Activated T-helper 1 cell treated with anti-CD3 and anti-CD28 coated beads, Interleukin-2, amount 50 U/mL, for 16 hours (primary cell): ENCODE measurements at places on chromosomes 1 and 21.

DNA sequence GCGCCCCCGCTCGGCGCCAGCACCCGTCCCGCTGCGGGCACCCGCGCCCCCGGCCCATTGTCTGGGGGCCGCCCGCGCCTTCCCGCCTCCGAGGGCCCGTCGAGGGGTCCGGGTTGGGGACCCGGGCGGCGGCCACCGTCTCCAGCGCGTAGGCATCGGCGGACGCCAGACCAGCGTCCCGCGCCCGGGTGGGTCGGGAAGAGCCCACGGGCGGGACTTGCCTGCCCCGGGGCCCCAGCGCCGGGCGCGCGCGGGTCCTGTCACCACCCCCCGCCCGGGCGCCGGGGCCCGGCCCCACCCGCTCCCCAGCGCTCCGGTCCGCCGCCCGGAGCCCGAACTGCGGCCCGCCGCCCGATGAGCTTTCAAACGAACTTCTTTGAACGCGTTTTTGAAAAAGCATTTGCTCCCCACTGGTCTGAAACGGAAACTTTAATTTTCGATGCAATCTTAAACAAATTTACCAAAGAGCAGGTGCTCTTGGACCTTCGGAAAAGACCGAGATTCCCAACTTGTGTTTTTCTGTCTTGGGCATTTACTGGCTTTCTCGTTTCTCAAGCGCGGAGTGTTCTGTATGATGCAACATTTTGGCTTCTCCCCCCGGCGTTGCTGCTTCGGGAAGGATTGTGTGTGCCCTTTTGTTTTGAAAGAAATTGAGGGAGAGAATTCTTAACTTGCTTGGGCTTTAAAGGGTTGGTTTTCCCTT is 615 bp downstream of the CLIC4 start:
- DNase-seq = no peak

GRCh38 chr1:29541631-29542030 is 305.3 kb downstream of the PTPRU start:
- DNase-seq = no peak

DNA sequence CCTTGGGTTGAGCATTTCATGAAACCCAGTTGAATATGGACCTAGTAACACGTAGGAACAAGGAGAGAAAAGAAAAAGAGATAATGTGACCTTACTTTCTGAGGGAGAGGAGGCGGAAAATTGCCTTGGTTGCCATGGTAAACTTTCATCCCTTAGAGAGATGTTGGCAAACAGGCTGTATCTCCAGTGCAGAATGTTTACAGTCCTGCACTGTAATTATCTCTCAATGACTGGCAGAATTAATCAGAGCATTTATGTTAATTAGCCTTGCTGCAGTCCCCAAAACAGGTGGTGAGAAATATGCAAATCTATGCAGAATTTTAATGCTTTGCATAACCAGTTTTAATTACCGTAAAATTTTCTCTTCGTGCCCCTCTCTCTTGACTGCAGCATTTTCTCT is 147.3 kb downstream of the CD247 start:
- DNase-seq = no peak

DNA sequence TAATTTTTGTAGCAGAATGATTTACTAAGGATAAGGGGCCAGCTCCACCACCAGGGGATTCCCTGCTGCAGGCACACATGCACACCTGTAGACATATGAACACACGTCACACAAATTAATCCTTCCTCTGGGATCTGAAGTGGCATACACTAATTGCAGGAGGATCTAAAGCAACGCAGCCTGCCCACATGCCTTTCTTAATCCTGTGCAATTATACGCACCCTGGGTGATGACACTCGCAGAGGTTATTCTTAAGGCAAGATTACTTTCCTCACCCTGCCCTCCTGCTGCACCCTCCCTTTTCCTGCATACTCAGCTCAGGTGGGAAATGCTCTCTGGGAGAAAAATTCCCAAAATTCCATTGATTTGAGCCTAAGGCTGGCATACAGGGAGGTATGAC is 7.5 kb upstream of the LORICRIN start:
- DNase-seq = no peak

- DNase-seq = no peak
Observed at GRCh38 chr1:20141466-20141865, 2.3 kb downstream of the PLA2G2F start.

DNA sequence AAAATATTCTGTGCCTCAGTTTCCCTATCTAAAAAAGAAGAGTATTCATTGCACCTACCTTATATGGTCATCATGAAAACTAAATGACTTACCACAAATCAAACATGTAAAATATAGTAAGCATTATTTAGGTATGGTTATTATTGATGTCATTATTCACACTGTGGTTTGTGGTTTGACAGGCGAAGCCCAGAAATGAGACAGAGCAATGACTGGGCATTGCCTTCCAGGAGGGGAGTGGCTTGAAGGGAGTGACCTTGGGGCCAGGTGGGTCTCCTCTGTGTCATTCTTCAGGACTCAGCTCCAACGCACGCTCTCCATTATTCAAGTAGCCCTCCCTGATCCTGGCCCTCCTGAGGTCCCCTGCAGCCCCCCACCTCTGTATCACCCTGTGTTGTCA is 133.7 kb downstream of the DMRTA2 start:
- DNase-seq = no peak

- no peak for DNase-seq
Observed at GRCh38 chr1:107879927-107880326, 85.1 kb downstream of the VAV3 start.

DNA sequence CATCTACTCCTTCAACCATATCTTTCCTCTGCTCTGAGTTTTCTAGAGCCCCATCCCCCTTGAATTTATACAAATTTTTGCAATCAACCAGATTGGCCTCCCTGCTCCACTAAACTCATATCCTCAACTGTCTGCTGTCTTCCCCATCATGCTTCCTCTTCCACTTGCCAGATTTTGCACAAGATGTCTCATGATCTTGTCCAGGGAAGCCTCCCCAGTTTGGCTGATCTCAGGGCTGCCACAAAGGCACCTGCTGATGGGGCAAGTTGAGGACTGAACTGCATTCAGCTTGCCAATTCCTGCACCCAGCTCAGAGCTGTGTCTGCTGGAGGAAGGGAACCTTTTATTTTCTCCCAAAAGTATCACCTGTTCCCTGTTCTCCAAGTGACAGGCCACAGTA is 3.9 kb upstream of the KCNJ9 start:
- no peak for DNase-seq

- no peak for DNase-seq
Observed at GRCh38 chr1:199862047-199862446, 165.5 kb upstream of the NR5A2 start.

DNA sequence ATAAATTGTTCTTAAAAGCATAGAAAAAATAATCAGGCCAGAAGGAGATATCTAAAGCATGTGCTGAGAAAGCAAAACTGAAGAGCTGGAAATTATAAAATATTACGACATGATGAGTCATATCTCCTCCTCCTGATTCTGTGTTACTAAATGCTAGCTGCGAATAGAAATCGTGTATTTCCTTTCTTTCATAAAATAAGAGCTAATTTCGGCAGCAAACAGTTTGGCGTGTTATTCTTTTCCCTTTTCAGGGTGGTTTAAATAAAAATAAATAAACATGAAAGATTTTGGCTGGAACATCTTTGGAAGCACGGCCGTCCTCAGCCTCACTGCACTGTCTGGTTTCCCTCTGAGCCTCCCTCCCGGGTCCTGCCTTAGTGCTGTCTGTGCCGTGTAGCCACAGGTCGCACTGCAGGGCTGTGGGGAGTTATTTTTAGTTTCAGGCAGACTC is 56.0 kb downstream of the ADARB1 start:
- no peak for DNase-seq

DNA sequence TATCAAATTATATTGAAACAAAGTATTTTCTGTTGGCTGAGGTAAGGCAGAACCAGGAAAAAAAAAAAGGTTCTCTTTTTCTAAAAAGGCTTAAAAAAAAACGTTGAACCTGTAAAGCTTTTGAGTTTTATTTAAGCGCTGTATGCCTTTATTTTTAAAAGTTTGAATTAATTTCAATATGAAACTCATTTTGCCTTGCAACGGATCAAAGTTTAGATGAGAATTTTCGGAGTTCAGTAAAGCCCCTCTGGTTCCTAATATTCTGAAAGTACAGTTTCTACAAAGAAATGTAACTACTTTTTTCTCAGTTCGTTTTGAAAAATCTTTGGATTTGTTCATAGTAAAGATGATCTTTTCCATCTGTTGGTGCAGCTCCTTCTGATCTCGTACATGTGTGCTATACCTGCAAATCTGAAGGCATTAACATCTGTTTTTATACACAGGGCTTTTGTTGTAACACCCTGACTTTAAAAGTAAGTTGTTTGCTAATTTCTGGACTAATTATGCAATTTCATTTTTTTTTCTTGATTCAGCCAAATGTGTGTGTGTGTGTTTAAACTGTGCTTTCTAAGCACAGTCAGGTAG is 1.7 kb downstream of the ZBTB18 start:
- no peak for DNase-seq

- DNase-seq = no peak
Observed at GRCh38 chr1:27392778-27393635, 585 bp downstream of the GPR3 start.

GRCh38 chr1:47755101-47755990 is 241.8 kb downstream of the TRABD2B start:
- peak; percentile 11 for DNase-seq

DNA sequence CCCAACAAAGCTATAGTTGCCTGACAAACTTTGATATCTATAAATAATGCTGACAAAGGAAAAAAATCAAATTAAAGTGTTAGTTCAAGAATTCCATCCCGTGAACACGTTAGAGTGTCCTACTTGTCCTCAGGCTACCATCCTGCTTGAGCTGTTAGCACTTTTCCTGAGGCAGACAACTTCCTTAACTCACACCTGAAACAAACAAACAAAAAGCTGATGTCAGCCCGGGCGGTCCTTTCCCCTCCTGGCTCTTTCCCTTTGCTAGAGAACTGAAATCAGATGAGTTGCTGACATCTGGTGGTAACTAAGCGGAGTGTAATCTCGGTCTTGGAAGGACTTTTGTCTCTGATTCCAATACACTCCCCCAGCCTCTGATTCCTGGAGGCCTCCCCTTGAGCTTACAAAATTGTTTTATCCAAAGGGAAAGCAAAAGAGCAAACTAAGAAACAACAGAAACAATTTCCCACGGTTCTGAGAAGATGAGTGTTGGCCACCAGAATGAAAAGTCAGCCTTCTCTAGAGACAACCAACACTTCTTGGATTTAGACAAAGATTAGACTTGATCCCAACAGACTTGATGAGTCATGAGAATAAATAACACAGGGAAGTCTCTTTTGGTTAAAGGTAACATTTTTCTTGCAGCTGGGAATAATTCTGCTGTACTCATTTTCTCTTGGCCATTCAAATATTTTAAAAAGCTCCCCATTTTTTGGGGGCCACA is 135.4 kb downstream of the PROX1 start:
- no peak for DNase-seq

GRCh38 chr1:43152866-43153265 is 19.2 kb downstream of the EBNA1BP2 start:
- DNase-seq = no peak

DNA sequence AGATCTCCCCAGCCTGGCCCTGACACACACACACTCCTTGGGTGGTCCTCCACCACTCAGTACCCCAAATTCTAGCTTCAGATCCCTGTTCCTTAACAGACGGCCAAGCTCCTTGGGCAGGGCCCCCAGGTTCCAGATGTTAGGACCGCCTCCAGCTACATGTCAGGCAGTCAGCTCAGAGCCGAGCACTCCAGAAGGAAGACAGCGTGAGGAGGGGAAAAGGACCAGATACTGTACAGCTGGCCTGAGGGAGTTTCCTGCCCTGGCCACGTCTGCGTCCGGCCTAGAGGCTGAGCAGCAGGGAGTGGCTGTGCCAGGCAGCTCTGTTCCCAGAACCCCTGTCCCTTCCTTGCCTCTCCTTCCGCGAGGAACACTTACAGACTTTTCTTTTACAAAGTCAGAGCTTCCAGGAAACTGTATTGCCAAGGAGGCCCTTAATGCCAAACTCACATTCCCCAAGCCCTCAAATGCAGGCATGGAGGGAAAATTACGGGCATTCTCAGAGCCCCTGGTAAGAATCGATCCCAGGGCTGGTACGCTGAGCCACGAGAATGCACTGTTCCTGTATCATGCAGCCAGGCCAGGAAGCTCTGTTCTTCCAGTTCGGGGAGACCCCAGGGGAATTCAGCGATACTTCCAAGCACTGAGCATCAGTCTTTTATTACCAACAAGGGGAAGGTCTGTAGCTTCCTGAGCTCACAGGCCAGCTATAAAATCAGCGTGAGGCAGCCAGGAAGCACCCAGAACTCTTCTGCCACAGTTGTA is 45.2 kb upstream of the CNTN2 start:
- no peak for DNase-seq

DNA sequence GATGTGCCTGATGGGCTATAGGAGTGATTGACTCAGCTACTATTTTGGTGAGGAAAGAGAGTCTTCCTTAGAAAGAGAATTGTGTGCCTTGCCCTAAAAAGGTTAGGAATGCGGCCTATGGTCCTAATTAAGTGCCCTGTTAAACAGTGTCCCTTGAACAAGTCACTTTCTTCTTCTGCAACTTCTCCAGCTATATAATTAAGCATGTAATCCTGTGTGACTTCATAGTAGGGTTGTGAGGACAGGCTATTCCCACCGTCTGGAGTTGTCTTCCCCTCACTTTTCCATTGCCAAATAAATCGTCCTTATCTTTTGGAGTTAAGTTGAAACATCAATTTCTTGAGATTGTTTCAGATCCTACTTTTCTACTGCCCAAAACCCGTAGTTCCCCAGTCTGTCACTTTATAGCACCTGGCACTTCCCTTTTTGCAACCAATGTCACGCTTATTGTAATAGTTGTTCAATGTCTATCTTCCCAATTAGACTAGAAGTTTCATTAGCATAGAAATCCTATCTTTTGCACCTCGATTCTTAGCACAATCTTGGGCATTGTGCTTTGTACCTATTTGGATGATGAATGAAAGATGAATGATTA is 27.6 kb upstream of the SLC16A1 start:
- no peak for DNase-seq

- DNase-seq = no peak
Observed at GRCh38 chr1:172723251-172723650, 64.3 kb downstream of the FASLG start.

DNA sequence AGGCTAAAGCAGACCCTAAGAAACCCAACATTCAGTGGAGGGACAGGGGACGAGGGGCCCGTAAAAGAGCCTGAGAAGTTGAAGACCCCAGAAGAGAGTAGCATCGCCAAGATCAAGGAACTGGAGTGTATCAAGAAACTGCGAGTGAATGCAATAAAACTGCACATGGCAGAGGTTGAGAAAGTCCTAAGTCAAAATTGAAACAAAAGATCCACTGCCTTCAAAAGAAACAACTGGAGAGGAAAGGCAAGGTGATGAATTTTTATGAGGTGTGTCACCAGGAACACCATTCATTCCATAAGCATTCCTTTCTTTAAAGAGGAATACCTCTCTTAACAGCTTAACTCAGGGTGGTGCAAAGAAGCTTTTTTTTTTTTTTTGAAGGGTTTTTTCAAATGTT is 38.3 kb upstream of the ADORA3 start:
- no peak for DNase-seq

- DNase-seq = peak; percentile 44
Observed at GRCh38 chr1:110554871-110555801, 36.2 kb upstream of the KCNA10 start.

- DNase-seq = no peak
Observed at GRCh38 chr1:91777630-91778300, 108.2 kb downstream of the TGFBR3 start.

- DNase-seq = no peak
Observed at GRCh38 chr1:192940658-192941057, 118.5 kb downstream of the UCHL5 start.
